ENCODE measurements at places on chromosomes 6 and 20.

GRCh38 chr20:51759769-51760510, 8.2 kb downstream of the ATP9A start:
- DNase-seq = no peak

GRCh38 chr6:104003803-104004516, 855.8 kb downstream of the HACE1 start:
- no peak for DNase-seq

DNA sequence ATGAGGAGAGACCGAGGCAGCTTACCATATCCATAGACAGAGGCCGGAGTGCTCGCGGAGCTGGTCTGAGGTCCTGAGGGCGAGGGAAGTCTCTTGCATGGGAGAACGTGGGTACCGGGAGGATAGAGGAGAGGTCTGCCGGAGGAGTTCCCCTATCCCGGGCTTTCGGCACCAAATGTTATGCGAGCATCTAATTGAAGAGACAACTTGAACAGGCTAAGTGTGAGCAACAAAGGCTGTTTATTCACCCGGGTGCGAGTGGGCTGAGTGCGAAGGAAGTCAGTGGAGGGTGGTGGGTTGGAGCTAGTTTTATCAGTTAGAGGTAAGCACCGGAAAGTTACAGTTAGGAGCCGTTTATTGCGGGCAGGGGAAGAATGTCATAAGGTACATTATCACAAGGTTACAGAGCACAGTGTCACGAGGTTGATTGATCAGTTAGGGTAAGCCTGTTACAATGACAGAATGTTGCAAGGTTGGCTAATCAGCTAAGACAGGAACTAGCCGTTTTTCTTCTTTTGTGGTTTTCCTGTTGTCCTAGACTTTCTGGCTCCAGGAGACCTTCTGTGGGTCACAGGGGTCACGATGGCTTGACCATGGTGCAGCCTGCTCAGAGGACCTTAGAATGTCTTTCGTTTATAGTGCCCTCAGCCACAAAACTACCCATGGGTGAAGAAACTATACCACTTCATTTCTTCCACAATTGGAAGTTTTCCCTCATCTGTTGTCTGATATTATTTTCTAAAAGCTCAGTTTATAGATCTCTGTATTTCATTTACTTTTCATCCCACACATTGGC, 746.0 kb upstream of the ADGRB3 start:
- DNase-seq = no peak

DNA sequence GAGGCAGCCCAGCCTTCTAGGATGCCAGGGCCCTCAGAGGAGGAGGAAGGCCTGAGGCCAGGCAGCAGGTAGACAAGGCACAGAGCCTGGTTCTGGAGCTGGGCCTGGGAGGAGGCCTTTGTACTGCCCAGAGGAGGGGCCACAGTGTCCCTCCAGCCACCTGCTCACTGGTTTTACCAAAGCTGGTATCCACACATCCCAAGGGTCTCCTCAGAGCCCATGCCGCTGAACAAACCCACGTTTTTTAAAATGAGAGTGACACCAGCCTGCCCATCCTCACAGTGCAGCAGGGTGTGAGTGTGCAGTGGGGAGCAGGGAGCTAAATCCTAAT, 162.7 kb downstream of the LY86 start:
- DNase-seq = no peak

GRCh38 chr6:34949636-34950035, 60.6 kb downstream of the ANKS1A start:
- no peak for DNase-seq

- no peak for DNase-seq
Measured at GRCh38 chr20:2169456-2170088, 67.9 kb downstream of the STK35 start.

DNA sequence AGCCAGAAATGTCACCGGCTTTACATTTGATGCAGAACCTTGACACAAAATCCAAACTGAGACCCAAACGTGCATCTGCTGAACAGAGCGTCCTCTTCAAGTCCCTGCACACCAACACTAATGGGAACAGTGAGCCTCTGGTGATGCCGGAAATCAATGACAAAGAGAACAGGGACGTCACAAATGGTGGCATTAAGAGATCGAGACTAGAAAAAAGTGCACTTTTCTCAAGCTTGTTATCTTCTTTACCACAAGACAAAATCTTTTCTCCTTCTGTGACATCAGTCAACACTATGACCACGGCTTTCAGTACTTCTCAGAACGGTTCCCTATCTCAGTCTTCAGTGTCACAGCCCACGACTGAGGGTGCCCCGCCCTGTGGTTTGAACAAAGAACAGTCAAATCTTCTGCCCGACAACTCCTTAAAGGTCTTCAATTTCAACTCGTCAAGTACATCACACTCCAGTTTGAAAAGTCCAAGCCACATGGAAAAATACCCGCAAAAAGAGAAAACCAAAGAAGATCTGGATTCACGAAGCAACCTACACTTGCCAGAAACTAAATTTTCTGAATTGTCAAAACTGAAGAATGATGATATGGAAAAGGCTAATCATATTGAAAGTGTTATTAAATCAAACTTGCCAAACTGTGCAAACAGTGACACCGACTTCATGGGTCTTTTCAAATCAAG, 108.4 kb downstream of the RTN4IP1 start:
- DNase-seq = no peak

DNA sequence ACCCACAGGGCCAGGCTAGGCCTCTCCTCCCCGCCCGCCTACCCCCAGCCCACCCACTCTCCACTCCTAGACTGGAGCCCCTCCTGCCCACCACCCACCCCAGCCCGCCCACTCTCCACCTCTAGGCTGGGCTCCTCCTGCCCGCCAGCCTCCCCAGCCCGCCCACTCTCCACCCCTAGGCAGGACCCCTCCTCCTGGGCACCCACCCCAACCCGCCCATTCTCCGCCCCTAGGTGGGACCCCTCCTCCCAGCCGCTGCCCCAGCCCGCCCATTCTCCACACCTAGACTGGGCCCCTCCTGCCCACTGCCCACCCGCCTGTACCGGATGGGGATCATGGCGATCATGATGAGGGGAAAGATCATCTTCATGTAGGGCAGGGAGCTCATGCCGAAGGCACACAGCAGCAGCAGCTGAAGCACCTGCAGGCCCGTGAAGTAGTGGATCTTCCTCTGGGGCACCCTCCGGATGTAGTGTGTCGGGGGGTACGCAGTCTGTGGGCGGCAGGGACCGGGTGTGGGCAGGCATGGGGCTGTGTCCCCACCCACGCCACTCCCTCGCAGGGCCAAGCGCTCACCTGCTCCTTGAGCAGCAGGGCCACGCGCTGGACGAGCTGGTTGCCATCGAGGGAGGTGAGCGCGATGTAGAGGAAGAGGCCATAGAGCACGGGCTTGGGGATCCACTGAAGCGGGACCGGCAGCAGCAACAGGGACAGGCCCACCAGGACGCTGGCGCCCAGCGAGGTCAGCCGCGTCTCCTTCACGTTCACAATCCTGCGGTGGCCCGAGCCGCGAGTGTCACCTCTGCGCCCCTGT, 10.8 kb downstream of the SLC4A11 start:
- no peak for DNase-seq

- peak; percentile 30 for DNase-seq
Measured at GRCh38 chr6:165641672-165642156, 21.3 kb downstream of the PDE10A start.

- no peak for DNase-seq
Measured at GRCh38 chr6:117262799-117263198, 2.6 kb upstream of the VGLL2 start.

DNA sequence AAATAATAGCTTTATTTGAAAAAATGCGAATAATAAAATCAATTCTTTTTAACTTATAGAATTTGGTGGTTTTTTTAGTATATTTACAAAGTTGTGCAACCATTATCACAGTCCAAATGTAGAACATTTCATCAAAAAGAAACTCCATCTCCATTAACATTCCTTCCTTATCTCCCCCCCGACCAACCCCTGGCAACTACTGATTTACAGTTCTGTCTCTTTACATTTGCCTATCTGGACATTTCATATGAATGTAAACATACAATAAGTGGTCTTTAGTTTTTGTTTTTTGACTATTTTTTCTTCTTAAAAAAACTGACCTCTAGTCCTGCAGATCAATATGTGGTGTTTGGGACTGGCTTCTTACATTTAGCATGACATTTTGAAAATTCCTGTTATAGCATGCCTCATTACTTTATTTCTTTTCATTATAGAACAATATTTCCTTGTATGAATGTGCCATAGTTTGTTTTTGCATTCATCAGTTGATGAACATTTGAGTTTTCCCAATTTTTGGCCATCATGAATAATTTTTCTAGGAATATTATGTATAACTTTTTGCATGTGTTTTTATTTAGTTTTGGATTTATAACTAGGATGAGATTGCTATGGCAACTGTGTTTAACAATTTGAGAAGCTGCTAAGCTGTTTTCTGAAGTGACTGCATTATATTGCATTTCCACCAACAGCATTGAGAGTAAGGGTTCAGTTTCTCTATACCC, 344.7 kb downstream of the NKAIN2 start:
- DNase-seq = no peak

DNA sequence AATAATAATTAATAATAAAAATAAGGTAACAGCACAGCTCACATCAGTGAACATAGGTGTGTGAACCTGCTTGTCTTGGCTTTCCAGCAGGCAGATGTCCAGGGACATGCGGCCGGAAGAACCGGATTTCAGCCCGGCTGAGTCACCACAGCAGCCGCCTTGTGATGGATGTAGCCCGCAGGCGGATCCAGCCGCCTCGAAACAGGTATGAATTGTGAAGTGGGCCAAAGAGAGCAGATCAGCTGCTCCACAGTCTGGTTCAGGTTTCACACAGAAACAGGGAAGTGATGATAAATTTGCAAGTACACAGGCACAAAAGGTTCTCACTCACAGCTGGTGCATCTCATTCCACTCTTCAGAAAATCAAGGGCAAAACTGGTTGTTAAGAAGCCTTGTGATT, 55.1 kb downstream of the ID4 start:
- DNase-seq = peak; percentile 26

DNA sequence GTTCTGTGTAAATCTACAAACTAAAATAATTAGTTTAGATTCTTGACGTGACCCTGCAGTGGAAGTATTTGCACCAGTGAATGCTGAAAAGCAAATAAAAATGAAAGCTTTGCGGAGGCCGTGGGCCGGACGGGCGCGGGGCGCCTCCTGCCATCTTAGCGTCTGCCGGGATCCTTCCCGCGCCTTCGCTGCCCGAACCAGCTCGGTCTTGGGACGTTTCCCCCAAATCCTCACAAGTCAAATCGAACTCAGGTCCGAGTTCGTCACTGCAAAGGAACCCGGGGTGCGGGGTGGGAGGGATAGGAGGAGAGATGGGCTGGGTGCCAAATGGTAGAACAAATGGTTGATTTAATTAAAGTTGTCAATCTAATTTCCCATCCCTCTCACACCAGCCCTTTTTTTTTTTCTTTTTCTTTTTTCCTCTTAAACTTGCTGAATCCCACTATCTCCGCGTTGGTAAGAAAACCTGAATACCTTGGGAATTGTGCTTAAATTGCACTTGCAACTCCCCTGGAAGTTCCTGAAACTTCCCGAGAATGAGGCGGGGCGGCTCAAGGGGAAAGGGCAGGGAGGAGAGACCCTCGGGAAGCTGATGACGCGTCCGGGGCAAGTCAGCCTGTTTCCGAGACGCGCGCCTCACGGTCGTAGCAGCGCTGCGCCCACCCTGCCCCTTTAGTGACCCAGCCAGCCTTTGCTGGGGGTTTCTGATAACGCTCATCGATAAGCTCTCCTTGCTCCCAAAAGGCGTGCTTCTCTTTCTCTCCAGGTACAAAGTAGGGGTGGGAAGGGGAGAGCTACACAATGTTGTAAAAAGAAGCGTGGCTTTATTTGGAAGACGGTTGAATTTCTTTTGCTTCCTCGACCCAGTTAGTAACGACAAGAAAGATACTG, 1.8 kb downstream of the GJA1 start:
- DNase-seq = peak; percentile 81

DNA sequence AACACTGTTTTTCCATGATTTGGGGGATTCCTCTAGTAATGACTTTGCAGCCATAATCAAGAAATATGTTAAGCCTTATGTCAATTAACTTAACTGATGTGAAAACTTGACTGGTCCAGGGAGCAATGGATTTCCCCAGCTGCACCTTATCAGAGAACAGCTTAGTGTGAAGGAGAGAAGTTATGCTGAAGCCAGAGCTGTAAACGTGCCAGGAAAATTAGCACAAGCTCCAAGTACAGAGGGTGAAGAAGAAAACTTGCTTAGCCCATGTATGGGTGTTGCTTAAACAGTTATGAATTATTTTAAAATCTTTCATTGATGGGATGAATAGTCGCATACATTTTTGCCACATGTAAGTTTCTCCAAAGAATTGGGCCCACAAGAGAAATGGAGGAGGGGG, 214.9 kb upstream of the RNF217 start:
- no peak for DNase-seq

DNA sequence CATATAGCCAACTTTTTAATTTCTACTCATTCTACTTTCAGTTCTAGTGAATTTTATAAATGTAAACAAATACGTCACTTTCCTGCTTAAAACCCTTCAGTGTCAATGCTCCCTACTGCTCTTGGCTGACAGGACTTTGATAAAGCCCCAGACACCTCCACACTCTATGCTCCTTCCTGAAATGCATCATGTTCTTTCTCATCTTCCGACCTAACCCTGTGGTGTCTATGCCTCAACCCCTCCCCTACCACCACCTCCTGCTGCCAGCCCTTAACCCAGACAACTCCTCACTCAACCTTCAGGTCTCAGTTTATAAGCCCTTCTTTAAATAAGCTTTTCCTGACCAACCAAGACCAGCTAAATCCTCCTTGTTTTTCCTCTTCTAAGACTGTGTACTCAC, 19.1 kb downstream of the TLDC2 start:
- no peak for DNase-seq

DNA sequence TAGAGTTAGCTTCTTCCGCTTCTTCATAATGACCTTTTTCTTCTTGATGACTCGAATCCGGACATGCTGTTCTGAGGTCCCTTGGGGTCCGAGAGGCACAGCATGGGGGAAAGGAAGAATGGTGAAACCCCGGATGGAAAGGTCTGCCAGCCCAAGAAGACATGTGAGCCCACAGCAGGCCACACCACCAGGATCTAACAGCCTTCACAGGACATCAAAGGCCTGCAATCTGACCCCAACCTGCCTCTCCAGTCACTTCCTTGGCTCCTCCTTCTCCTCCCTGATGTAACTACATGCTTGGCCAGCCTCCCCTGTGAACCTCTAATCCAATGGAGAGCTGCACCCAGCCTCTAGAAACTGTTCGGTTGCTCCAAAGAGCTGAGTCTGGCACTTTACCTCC, 1.6 kb downstream of the CPXM1 start:
- DNase-seq = peak; percentile 12

DNA sequence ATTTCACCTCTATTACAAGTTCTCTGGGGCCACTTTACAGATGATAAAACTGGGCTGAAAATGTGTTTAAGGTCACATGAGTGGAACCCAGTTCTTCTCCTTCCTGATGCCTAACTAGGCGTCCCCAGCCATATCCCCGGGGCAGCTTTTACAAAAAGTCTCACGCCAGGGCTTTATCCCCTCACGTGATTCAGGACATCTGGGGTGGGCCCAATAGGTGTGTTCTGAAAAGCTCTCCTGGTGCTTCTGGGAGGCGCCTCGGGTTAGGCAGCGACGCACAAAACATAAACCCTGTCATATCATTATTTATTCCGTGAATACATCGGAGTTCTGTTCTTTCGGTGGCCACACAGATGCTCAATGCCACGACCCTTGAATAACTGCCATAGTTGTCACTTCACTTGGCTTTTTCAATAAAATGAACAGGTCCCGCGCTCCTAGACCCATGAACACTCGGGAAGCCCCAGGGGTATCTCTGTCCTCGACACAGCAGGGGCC, 32.1 kb downstream of the SF3B5 start:
- peak; percentile 14 for DNase-seq

- DNase-seq = no peak
Measured at GRCh38 chr6:155301867-155302266, 12.4 kb downstream of the TFB1M start.
